A172 (cell line): ENCODE measurements at places on chromosomes 1 and 21. TPM values are rescaled to one million over a fixed set of nuclear protein-coding genes. Genes with fewer than 3 reads are reported as not detected.

- no peak for DNase-seq
Measured at GRCh38 chr1:9822897-9823692, 670 bp downstream of the CLSTN1 start.

The F3 gene
- 79.2 and 79.3 TPM in 2 replicates for total RNA-seq

DNA sequence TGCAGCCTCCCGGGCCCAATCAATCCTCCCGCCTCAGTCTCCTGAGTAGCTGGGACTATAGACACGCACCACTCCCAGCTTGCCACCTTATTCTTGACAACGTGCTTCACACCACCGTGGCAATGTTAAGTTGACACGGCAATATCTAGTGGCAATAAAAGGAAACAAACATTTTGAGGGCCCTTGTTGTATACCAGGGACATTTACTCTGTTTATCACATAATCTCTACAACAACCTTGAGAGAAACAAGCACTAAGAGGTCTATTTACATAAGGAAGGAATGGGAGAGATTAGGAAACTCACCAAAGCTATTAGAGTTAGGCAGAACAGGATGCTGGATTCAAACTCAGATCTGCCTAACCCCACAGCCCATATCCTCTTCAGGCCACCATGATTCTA, 3.1 kb downstream of the KLHDC8A start:
- DNase-seq, result no peak

The SRGAP2B gene
- total RNA-seq, result 34.2 and 41.8 TPM in 2 replicates

DNA sequence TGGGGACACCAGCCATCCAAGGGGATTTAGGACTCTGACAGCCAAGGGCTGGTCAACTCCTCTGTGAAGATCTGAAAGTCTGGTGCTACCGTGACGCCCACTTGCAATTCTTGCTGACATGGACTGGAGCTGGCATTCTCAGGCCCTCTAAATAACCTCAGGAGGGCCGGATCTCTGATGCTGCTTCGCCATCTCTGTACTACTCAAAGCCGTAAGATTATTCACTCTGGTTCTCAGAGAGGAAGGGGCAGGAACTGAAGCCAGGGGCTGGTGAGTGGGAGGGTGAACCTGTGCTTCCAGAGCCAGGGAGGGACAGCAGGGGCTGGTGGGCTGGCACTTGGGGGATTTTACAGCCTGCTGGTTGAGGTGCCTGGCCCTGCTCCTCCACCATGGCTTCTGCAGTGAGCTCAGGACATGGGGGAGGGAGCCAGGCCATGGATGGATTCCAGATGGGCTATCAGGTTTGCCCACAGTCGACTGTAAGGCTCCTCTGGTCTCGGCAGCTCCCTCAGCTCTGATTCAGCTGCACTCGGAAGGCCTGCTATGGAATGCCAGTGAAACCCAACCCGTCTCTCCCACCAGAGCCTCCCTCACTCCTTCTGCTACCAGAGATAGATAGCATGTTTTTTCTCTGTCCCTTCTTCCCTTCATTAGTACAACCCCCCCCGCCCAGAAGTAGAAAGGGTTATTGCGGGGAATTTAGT, 84.5 kb downstream of the PLXNA2 start:
- DNase-seq, result peak; percentile 39

- DNase-seq, result no peak
Measured at GRCh38 chr1:14613926-14614325, 15.4 kb downstream of the KAZN start.

- DNase-seq, result no peak
Measured at GRCh38 chr1:12047120-12047876, 15.8 kb upstream of the TNFRSF8 start.

The CHI3L1 gene
- total RNA-seq, result 0.24 and 3.3 TPM in 2 replicates

- DNase-seq, result no peak
Measured at GRCh38 chr1:168343566-168343965, 62.9 kb downstream of the TBX19 start.

DNA sequence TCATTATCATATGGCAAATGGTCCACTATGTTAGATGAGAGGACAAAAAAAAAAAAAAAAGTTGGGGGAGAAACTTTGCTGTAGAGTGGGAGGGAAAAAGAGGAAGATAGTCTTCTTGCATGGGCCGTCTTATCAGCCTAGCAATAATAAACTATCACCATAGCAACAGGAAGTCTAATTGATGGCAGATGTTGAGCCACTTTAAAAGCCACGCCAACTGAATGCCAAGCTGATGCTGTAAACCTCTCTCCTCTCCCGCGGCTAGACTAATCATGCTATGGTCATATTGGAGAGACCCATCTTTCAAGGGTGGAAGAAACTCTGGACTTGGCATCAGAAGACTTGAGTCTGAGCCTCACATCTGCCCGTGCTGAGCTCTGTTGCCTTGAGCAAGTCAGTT, 122.2 kb upstream of the HOOK1 start:
- DNase-seq, result peak; percentile 53
